ENCODE measurements at places on chromosomes 11 and 22.

GRCh38 chr22:20212754-20213699 lies 55.1 kb downstream of the RTN4R start:
- DNase-seq, result no peak

GRCh38 chr11:124753624-124754023 lies 1.6 kb upstream of the VSIG2 start:
- no peak for DNase-seq

GRCh38 chr11:26134481-26135355 lies 197.2 kb upstream of the ANO3 start:
- no peak for DNase-seq

DNA sequence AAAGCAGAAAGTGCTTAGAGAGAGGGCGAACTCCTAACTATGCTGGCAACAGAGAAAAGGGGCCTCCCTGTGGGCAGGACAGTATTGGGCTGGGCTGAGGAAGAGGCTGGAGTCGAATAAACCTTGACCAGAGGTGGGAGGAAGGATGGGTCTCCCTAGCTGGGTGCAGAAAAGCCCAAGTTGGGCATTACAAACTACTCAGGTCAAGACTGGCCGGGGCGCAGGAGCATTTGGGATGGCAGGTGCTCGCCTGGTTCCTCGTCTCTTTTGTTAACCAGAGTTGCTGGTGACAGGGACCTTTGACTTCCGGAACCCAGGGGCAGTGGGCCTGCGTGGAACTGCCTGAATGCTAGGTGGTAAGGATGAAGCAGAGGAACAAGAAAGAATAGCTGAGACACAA lies 80.3 kb upstream of the SHISAL1 start:
- DNase-seq, result no peak

GRCh38 chr11:76162336-76163288 lies 43.7 kb downstream of the WNT11 start:
- no peak for DNase-seq

GRCh38 chr11:104916442-104916841 lies 18.2 kb upstream of the CASP12 start:
- DNase-seq, result no peak

DNA sequence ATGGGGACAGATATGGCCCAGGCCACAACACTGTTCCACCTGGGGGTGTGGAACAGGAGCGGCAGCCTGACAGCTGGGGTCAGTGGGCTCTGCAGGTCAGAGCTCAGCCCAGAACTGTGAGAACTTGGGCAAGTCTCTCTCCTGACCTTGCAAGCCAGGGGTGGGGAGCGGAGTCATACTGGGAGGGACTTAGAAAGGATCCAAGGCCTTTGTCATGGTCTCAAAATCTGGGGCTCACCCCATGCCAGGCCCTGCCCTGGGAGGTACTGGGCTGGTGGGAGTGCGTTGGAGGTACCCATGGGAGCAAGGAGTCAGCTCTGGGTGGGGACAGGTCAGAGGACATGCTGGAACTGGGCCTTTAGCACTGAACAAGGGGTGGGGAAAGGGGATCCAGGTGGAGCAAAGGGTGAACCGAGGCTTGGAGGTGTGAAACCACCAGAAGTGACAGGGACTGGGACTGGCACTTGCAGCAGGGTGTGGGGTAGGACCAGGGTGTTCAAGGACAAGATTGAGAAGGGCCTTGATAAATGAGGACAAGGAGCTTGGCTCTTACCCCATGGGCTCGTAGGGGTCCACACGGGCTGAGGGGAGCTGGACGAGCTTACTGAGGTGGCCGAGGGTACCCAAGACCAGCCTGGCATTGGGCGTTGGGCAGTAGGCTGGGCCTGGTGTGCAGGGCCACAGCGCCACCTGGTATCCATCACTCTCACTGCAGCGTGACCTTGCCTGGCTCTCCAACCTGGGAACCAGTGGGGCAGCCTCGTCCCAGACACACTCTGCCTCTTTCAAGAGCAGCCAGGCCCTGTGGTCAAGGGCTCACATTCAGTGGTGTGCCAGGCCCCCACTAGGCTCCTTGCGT lies 7.4 kb upstream of the PMM1 start:
- DNase-seq, result peak; percentile 18
